Lower lobe of right lung (tissue), 2 donors: ENCODE measurements at places on chromosomes 5 and 9.

DNA sequence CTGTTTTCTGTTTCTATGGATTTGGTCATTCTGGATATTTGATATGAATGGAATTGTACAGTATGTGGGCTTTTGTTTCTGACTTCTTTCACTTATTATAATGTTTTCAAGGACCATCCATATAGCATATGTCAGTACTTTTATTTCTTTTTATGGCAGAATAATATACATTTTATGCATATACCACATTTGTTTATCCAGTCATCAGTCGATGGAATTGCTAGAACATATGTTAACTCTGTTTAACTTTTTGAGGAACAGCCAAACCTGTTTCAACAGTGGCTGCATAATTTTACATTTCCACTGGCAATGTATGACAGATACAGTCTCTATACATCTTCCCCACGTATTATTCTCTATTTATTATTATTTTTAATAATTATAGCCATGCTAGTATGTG, 131.6 kb downstream of the PARP8 start:
- no peak for DNase-seq

DNA sequence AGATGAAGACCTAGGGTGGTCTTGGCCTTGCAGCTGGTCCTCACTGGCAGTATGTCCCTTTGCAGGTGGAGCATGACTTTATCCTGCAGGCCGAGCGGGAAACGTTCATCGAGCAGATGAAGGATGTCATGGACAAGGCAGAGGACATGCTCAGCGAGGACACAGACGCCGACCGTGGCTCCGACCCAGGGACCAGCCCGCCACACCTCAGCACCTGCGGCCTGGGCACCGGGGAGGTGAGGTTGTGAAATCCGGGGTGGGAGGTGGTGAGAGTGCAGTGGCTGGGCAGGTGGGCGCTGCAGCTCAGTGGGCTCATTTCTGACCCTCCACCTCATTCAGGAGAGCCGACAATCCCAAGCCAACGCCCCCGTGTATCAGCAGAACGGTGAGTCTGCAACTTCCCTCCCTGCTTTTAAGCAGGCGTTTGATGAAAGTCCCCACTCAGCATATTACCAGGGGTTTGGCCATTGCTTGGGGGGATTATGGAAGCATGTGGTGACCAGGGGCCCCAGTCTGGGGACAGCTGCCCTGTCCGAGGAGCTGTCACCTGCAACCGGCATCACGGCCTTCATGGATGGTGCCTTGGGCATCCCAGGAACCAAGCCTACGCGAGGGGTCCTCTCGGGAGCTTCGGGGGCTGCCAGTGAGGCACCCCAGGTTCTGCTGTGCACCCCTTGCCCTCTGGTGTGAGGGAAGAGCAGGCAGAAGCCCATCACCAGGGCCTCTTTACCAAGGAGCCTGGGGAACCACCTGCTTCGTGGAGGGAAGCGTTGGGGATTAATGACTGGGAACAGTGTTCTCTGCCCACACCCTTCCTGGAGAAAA, 84.0 kb downstream of the WNK2 start:
- DNase-seq, result peak; percentile 45

DNA sequence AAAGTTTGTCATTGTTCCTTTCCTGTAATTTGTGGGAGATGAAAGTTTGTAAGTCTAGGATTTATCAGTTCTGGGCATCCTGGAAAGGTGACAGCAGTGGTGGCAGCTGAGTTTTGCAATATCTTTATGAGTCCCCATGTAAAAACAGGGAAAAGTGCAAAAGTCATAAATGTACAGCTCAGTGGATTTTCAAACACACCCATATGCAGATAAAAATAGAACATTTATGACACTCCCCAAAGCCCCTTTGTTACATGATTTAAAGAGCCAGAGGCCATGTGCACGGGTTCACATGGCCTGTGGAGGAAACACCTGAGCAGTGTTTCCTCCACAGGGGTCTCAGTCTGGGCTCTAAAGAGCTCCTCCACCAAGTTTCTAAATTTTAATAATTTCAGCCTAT, 6.3 kb downstream of the TMEM38B start:
- DNase-seq, result no peak

- no peak for DNase-seq
Measured at GRCh38 chr9:86942281-86943200, 4.8 kb downstream of the GAS1 start.

DNA sequence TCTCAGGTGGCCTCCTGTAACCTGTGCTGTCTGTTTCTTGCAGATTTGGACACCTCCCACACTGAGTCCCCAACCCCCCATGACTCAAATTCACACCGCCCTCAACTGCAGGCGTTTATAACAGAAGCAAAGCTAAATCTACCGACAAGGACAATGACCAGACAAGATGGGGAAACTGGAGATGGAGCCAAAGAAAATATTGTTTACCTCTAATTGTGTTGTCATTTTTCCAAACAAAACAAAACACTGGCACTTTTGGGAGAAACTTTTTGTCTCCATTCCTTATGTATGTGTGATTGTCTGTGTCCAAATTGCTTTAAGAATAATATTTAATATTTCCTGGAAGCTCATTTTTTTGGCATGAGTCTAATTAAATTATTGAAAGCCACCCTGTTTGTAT, 314.8 kb downstream of the ARHGEF28 start:
- DNase-seq, result no peak

GRCh38 chr5:134131578-134132350, 17.3 kb downstream of the TCF7 start:
- peak; percentile 28 for DNase-seq

DNA sequence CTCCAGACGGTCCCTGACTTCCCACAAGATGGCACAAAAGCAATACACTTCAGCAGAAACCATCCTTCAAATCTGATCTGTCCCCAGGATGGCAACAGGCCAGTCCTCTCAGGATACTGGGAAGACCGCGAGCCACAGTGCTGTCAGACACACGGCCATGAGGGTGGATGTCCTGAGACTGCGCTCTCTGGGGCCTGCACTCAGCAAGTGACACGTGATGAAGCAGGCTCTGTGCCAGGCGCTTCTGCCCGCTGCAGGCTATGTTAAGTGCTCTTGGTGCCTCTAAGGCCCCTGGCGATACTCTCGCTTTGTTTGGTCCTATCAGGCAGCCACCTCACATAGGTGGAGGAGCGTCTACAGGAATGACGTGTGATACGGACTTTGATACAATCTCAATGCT, 7.1 kb downstream of the BRD9 start:
- DNase-seq, result no peak

DNA sequence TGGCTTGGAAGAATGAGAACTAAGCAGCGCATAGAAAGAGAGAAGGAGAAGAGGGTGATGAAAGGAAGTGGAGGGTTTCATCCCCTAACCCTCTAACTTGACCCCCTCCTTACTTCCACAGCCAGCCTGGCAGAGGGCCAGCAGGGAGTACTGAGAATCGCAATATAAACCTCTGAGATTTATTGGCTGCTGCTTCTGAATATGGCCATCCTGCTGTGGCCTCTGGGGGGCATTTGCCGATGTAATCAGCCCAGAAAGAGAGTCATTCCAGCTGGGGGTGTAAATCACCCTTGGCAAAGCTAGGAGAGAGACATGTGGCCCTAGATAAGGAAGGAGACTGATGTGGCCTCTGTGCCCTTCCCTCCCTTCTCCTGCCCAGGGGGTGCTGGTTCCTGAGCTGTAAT, 960 bp upstream of the GFRA3 start:
- DNase-seq, result no peak

GRCh38 chr5:159424123-159424522, 93.8 kb upstream of the IL12B start:
- DNase-seq, result no peak

GRCh38 chr9:20526500-20527319, 95.6 kb downstream of the MLLT3 start:
- DNase-seq, result no peak

DNA sequence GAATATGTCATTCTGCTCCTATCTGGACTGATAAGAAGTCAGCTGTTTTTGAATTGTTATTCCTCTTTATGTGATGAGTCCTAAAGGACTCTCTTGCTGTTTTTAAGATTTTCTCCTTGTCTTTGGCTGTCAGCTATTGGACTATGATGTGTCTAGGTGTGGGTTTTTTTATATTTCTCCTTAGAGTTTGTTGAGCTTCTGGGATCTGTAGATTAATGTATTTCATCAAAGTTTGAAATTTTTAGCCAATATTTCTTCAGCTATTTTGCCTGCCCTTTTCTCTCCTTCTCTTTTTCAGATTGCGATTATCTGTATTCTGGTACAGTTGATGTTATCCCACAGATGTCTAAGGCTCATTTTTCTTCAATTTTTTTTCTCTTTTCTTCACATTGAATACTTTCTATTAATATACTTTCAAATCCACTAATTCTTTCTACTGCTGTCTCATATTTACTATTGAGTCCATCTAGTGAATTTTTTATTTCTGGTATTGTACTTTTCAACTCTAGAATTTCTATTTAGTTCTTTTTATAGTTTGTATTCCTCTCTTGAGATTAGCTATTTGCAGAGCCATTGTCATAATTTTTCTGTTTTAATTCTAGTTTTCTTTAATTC, 31.1 kb downstream of the RPS23 start:
- no peak for DNase-seq

DNA sequence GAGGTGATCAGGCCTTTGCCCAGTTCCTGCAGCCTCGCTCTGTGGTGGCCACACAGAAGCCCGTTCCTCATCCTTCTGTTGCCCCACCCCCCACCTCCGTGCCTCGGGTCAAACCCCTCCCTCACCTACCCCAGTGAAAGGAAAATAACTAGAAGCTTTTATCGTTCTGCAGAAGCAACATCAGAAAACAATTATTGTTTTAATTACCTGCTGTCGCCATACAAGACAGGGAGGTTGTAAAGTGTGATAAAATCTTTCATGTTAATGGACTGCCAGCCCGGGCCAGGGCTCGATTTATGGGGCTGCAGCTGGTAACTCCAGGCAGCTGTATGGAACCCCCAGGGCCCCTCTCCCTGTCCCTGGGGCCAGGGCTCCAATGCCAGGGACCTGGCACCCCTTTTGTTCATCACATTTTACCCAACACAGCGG, 20.6 kb downstream of the UNC5A start:
- no peak for DNase-seq

DNA sequence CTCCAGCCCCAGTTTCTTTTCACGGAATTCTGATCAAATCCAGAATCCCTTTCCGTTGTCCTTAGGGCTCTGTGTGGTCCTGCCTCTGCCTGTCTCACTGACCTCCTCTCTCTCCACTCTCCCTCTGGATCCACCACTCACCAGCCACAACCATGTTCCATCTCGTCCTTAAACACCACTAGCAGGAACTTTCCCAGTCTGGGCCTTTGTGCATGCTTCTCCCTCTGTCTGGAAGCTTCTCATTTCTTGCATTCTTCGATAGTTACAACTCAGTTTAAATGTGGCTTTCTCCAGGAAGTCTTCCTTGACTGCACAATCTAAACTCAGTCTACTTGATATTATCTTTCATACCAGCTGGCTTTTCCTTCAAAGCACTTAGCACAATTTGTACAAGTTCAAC, 117.7 kb upstream of the MSX2 start:
- no peak for DNase-seq

GRCh38 chr5:33346534-33346933, 94.2 kb upstream of the TARS1 start:
- DNase-seq, result no peak

DNA sequence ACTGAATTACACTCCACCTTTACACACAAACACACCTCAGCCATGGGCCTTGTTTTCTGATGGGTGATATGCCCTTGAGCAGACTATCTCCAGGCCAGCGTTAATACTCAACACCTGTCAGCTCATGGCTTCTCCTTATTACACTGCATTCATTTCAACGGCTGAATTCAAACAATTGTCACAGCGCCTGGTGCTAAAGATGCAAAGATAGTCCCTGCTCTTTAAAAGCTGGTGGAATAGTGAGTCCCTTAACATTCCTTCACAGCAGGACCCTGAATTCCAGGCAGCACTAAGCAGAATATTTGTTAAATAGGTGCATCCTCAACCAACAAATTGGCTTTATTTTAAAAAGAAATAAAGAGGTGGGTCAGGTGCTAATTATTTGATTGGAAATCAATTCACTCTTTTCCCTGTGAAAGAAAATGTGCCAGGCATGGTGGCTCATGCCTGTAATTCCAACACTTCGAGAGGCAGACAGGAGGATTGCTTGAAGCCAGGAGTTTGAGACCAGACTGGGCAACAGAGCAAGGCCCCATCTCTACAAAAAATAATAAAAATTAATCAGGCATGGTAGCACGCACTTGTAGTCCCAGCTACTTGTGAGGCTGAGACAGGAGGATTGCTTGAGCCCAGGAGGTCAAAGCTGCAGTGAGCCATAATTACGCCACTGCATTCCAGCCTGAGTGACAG, 155.7 kb upstream of the EFNA5 start:
- DNase-seq, result no peak

DNA sequence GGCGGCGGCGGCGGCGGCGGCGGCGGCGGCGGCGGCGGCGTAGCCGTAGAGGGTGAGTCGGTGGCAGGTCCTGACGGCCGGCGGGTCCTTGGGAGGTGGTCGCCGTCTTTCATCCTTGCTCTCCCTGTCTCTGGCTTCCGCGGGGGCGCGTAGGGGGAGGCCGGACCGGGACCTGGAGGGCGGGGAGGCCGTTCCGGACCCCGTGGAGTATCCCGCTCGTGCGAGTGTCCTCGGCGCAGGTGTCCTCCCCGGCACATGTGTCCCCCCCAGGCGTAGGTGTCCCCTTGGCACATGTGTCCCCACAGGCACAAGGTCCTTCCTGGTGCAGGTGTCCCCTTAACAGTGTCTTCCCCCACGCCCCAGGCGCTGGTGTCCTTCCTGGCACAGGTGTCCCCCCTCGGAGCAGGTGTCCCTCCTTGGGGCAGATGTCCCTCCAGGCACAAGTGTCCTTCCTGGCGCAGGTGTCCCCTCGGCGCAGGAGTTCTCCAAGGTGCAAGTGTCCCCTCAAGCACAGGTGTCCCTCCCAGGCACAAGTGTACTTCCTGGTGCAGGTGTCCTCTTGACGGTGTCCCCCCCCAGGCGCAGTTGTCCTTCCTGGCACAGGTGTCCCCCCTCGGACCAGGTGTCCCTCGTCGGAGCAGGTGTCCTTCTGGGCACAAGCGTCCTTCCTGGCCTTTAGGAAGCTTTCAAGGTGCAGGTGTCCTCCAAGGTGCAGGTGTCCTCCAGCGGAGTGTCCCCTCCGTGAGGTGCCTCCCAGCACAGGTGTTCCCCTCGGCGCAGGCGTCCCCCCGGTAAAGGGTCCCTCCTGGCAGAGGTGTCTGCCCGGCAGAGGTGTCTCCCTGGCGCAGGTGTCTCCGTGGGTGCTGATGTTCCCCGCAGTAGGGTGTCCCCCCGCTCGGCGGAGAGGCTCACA, 519 bp downstream of the EXOC3 start:
- DNase-seq, result no peak

DNA sequence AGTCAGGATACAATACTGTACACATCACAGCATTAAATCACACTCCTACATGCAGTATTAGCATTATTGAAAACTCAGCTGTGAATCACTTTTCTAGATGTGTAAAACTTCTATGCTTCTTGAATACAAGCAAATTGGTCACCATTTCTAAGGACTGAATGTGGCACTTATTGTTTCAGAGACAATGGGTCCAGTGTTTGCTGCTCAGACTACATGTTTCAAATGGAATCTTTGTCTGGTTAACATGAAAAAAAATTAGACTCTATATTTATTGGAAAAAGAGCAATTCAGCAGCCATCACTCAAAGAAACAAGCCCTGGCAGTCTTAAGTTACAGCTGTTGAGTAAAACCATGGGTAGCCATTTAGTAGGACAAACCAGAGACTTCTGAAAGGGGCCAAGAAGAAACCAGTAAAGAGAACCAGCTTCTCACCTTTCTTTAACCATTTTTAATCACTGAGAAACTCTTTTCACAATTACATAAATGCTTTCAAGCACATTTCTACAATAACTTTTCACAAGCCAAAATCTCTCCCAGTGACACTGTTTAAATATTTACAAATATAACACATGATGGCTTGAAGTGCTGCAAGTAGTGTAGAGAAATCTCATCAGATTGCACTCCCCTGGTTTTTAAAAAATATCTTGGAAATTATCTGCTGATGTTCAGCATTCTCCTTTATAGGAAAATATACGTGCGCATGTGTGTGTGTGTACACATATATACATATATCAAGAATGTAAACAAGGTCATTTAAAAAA, 35.2 kb downstream of the OR2K2 start:
- DNase-seq, result no peak
